ENCODE measurements at places on chromosomes 12 and 14.

DNA sequence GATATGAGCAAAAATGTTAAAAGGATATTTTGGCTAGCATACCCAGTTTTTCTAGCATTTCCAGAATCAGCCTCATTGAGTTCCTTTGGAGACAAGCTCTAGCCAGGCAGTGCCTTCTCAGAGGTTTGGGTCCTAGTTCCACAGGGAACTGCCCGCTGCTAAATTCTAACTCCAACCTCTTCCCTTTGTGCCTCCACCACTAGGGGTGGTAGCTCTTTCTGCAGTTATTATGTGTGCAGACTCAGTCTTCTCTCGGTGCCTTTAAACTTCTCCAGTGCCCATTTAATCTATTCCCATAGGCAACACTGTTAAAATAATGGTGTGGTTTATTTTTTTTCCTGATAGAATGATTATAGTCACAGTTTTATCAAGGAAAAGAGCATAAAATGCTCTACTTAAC, 21.5 kb upstream of the SLC25A3 start:
- no peak for DNase-seq

- no peak for DNase-seq
Observed at GRCh38 chr14:25010471-25010870, 39.5 kb downstream of the STXBP6 start.

GRCh38 chr12:103043531-103044486, 86.3 kb downstream of the ASCL1 start:
- DNase-seq = no peak

- no peak for DNase-seq
Observed at GRCh38 chr14:69711477-69711876, 55.5 kb upstream of the SRSF5 start.

- peak; percentile 25 for DNase-seq
Observed at GRCh38 chr12:1592444-1593173, 1.8 kb downstream of the FBXL14 start.

DNA sequence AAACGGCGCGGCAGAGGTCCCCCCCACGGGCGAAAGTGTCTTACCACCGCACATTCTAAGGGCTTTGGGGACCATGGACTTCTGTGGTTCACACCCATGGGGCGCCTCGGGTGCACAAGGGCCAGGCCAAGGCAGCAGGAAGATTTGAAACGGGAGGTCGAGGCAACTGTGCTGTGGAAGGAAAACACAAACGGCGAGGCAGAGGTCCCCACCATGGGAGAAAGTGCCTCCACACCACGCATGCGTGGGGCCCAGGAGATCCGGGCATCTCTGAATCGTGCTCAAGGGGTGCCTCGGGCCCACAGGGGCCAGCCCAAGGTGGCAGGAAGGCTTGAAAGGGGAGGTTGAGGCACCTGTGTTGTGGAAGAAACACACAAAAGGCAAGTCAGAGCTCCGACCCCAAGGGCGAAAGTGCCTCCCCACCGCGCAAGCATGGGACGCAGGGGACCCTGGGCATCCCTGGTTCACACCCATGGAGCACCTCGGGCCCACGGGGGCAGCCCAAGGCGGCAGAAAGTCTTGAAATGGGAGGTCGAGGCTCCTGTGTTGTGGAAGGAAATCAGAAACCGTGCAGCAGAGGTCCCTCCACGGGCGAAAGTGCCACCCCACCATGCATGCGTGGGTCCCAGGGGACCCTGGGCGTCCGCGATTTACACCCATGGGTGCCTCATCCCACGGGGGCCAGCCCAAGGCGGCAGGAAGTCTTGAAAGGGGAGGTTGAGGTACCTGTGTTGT, 371.0 kb downstream of the ALG10 start:
- DNase-seq = no peak

DNA sequence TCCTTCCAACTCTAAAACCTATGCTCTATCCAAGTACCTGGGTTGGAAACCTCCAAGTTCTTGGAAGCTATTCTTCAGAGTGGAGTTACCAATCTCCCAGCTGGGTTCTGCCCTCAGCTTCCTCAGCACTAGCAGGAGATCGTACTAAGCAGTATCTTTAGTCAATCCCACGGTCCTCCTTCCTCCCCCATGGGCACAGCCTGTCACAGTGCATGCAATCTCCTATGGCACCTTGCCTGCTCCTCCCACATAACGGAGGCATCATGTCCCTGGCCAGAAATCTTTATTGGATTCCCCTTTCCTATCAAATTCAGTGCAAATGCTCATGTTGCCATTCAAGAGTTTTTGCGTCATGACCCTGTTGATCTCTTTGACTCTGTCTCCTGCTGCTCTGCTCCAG, 5.4 kb upstream of the LPAR5 start:
- no peak for DNase-seq

GRCh38 chr14:52061390-52061789, 7.5 kb downstream of the NID2 start:
- no peak for DNase-seq

DNA sequence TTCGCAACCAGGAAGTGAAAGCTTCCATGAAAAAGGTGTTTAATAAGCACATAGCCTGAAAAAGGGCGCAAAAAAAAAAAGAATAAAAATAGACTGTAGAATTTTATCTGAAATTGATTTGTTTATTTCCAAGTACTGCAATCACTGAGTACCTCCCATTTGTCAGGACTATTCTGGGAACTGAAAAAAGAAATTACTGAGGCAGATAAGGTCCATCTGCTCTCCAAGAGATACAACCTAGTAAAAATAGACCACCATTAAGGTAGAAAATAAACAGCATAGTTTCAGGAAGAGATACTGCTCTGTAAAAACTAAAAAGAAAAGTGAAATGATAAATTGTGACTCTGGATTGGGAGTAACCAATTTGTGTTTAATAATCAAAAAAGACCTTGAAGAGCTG, 24.7 kb downstream of the OR4N2 start:
- no peak for DNase-seq

DNA sequence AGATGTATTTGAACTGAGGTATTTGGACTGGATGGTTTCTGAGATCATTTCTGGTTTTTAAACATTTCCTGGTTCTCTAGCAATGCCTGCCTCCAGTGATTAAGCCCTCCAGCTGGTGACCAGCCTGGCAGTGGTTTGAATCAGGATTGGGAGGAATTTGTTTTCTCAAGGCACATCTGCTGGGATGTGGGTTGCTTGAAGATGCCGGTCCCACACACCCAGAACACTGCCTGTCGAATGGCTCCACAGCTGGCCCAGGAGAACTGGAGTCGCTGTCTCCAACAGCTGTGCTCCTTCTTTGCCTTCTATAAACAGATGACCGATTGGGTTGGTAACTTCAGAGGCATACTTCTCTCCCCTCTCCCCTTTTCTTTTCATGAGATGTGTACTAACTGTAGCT, 258.0 kb upstream of the DDHD1 start:
- DNase-seq = no peak

- no peak for DNase-seq
Observed at GRCh38 chr14:95097385-95097784, 59.9 kb downstream of the DICER1 start.

GRCh38 chr14:77344377-77344996, 23.7 kb downstream of the GSTZ1 start:
- no peak for DNase-seq

DNA sequence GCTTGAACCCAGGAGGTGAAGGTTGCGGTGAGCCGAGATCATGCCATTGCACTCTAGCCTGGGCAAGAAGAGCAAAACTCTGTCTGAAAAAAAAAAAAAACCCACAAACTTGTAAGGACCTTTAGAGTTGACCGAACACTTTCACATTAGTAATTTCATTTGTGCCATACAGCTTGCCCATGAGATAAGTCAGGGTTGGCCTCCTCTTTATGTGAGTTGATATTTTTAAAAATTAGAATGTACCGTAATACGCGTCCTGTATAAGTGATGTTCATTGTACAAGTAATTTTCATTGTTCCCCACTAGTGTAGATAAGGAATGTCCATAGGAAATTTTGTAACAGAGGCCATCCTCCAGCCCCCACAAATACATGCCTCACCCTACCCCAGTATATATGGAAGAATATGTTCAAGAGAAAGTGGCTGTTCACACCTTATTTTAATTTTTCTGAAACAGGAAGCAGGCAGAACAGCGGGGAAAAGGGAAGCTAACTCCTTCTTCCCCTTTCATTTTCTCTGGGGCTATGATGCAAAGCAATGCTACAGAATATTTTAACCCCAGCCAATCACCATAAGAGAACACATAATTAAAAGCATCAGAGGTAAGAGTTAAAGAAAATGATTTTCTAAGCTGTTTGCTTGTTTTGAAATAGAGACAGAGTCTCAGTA, 31.9 kb upstream of the HIF1A start:
- DNase-seq = no peak

- no peak for DNase-seq
Observed at GRCh38 chr14:60981633-60982455, 799 bp downstream of the SLC38A6 start.

- no peak for DNase-seq
Observed at GRCh38 chr12:109652233-109652976, 61.2 kb upstream of the FAM222A start.

DNA sequence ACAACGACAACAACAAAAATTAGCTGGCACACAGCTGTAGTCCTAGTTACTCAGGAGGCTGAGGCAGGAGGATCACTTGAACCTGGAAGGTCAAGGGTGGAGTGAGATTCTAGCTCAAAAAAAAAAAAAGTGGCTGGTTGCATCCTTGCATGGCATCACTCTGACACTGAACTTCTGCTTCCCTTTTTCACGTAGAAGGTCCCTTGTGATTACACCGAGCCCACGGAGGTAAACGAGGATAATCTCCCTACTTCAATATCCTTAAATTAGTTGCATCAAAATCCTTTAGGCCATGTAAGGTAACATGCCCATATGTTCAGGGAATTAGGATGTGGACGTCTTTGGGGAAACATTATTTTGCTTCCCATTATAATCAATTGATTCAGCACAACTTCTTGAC, 4.0 kb upstream of the PPP4R4 start:
- DNase-seq = no peak

DNA sequence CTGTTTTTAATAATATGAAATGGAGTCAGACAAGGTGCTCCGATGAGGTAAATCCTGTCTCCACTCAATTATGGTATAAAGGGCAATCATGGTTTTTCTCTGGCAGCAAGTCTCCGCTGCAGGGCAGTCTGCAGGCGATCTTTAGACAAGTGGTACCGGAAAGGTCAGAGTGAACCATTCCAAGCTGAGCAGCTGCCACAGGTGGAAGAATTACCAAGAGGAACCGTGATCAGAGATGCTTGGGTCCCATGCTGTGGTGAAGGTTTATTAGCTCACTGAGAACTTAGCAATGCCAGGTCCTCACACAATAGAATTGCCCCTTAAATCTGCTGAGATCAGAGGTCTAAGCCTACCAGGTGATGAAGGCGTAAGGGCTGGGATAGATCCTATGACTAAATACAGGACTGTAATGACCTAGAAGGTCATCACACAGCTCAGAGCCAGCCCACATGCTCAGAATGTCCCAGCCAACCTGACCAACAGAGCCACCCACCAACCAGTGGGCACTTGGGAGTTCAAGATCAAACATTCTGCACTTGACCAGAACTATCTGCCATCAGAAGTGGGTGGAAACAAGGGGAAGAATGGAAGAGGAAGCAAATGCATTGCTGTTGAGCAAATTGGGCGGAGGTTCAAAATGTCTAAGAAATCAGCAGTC, 175.2 kb upstream of the BCL2L14 start:
- DNase-seq = no peak

DNA sequence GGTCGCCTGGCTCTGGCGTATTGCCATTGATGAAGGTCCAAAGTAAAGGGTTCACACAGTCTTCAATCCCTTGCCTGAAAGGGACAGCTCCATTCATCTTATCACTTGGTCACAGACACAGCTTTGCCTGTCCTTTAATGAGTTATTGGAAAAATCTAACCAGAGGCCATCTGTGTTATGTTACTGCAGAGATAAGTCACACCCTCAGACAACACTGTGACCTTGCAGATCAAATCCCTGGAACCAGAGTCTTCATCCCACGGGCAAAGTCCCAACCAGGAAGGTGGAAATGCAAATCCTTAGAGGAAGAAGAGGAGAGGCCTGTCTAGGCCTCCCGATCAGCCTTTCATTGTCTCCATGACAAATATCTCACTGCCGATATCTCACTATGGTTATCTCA, 68.3 kb upstream of the SCN8A start:
- DNase-seq = no peak

DNA sequence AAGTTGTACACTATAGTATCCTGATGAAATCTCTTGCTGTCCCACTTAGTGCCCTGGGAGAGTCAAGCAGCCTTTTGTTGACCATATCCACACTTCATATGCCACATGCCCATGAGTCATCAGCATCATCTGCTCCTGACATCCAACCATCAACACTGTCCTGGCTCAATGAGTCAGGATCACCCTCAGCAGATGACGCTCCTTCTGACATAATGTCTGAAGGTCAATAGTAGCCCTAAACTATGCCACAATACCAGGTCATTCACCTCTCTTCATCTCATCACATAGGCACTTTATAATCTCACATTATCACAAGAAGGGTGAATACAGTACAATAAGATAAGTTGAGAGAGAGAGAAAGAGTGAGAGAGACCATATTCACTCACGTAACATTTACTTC, 369.0 kb upstream of the FAR2 start:
- no peak for DNase-seq

DNA sequence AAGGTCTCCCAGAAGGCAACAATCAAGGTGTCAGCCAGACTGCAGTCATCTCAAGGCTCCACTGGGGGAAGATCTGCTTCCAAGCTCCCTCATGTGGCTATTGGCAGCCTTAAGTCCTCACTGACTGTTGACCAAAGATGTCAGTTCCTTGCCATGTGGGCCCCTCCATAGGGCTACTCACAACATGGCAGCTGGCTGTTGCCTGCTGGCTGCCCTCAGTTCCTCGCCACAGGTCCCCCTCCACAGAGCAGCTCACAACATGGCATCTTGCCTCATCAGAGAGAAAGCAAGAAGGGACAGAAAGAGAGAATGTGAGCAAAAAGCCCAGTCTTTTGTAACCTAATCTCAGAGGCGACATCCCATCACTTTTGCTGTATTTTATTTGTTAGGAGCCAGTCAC, 34.4 kb upstream of the EGLN3 start:
- no peak for DNase-seq

DNA sequence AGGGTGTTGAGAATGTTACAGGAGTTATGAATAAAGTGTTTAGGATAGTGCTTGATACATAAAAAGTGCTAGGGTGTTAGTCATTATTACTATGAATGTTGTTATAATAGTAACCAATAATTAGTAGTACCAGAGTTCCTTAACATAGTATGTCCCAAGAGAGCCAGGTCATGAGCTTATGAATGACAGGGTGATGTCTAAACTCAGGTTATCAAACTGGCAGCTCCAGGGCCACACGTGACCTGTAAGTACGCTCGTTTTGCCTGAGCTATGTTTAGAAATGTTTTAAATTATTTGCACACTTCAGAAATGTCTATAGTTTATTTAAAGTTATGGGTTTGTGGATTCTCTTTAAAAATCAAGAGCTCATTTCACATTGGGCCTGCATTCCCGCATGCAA, 14.1 kb upstream of the GRIP1 start:
- DNase-seq = no peak

GRCh38 chr14:71403656-71404055, 496.4 kb downstream of the PCNX1 start:
- DNase-seq = no peak

- DNase-seq = no peak
Observed at GRCh38 chr14:91412939-91413338, 4.7 kb downstream of the CCDC88C start.

GRCh38 chr14:103702497-103703432, 12.5 kb downstream of the XRCC3 start:
- no peak for DNase-seq
